Inflammatory macrophage (primary cell): ENCODE measurements at places on chromosomes 16 and 17.

GRCh38 chr17:62802561-62803205 lies 5.4 kb downstream of the MARCHF10 start:
- DNase-seq = no peak

GRCh38 chr17:6583411-6583810 lies 27.1 kb upstream of the PITPNM3 start:
- no peak for DNase-seq

DNA sequence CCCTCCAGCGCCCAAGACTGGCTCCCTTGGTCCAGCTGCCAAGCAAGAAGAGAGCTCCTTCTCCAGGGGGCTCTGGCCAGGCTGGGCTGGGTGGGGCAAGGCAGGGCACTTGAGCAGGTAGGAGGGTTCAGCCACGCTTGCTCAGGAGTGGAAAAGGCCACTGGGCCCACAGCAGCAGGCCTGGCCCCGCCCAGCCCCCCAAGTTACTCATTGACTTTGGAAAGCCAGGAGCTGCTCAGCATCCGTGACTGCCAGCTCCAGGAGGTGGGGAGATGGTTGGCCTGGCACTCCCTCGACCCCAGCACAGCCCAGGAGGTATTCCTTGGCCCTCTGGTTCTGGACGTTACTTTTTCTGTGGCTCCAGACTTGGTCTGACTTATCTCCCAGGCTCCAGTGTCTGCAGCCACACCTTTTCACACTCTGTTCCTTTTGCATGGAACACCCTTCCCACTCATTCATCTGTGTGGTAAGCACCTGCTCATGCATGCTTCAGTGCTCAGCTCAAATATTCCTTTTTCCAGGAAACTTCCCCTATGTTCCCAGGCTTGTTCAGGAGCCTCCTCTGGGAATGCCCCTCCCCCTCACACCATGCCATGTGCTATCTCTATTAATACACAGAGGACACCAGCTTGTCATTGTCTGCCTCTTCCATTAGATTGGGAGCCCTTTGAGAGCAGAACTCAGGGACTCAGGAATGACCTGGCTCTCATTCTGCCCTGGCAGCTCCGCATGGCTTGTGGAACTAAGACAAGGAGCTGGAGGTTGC lies at the start of gene CDH16:
TSS of gene CDH16 (minus strand) at position 83 of the 766 bp plus-strand sequence. CDS start 820 bp downstream, outside the sequence.
- no peak for DNase-seq

DNA sequence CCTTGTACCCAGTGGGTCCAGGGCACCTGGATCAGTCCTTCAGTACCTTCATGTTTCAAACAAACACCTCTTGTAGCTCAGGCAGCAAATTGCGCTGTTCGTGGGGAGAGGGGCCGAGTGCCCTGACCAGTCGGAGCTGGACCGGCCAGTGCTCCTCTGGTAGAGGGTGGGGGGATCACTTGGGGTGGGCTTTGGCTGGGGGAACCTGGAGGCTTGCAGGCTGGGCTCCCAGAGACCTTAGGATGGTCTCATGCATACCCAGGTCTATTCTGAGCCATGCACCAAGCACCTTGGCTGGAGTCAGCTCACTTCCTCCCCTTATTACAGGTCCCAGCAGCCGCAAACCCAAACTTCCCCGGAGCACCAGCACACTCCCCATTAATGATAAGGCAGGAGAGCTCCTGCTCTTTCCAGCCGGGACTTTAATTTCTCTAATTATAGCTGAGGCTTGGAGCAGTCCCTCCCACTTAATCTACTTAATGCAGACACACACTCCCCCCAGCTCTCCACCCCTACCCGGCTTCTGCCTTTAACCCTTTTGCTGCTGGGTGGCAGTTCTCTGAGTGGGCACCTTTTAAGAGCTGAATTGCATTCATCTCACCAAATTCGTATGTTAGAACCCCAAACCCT lies 26.3 kb upstream of the MGAT5B start:
- DNase-seq = no peak

GRCh38 chr16:23771027-23771426 lies 16.2 kb downstream of the CHP2 start:
- no peak for DNase-seq

- DNase-seq = no peak
These were observed 68.0 kb upstream of the TOB1 start for GRCh38 chr17:50934161-50934560.

- DNase-seq = no peak
These were observed 54.4 kb upstream of the NETO2 start for GRCh38 chr16:47198180-47198575.

DNA sequence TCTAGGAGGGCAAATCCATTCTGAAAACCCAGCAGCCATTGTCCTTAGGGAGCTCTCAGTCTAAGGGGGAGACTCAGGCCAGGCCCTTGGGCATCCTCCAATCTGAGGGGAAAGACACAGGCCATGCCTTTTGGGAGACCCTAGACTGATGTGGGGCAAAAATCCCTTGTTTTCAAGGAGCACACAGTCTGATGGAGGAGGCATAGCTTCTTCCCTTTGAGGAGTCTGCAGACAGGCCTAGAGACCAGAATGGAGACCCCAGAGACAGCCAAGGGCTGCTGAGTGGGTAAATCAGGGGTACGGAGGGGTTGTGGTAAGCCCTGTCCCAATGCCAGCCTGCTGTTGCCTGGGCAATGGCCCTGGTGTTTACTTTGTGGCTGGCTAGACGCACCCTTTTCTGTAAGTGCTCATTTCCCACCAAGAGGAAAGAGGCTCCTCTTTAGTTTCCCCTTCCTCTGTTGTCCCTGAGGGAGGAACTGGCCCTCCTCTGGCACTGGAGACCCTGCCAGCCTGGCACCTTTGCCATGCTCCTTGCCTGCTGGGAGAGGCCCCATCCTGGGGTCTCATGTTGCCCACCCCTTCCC lies 19.3 kb downstream of the ARHGAP23 start:
- DNase-seq = no peak

DNA sequence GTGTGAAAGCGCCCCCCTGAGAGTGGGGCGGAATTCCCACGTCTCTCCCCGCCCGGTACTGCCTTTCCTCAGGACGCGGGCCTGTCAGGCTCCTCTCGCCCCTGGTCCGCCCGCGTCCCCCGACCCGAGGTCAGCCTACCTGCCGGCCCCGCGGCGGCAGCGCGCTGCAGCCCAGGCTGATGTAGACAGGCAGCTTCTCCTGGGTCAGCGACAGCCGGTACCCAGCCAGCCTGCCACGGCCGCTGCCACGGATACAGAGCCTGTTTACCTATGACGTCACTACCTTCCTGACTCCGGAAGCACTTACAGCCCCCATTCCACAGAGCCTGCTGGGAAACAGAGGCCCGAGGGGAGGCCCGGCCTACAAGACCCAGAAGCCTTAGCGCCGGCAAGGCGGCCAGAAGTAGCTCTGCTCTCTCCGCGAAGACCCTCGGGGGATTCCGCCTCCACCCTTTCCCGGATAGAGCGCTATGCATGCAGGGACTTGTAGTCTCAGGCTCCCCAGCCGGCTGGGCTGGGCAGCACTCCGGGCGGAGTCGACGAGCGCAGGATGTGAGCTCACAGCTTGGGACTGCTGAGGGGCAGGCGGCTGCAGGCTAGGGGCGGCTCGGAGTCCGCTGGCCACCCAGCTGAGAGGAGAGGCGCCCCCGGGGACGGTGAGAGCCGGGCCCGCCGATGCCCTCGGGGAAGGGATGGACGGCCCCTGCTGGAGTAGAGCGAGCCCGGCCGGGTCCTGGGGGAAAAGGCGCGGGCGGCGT lies at the start of the genes IFT20 and TNFAIP1:
TSS of gene IFT20 (minus strand) at position 272 of the 758 bp plus-strand sequence. CDS start 3,487 bp downstream, outside the sequence.
TSS of gene TNFAIP1 (plus strand) at position 561 of the 758 bp plus-strand sequence. CDS start 3,761 bp downstream, outside the sequence.
- peak; percentile 100 for DNase-seq

DNA sequence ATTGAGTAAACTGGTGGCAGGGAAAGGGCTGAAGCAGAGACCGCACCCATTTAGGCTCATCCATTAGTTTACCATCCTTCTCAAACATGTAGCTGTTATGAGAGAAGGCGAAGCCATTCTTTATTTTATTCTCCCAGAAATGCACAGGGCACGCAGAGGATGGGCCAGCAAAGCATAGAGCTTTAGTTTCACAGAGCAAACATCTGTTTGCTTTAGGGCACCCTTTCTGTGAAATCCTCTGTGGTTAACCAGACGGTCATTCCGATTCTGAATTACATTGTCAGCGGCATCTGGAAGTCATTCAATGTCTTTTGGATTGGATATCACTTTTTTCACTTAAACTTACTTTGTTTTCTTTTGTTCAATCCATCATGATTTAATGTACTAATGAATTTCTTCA lies 96.0 kb downstream of the TOX3 start:
- no peak for DNase-seq

- peak; percentile 69 for DNase-seq
These were observed 64.1 kb downstream of the TIMM22 start for GRCh38 chr17:1060991-1061390.

DNA sequence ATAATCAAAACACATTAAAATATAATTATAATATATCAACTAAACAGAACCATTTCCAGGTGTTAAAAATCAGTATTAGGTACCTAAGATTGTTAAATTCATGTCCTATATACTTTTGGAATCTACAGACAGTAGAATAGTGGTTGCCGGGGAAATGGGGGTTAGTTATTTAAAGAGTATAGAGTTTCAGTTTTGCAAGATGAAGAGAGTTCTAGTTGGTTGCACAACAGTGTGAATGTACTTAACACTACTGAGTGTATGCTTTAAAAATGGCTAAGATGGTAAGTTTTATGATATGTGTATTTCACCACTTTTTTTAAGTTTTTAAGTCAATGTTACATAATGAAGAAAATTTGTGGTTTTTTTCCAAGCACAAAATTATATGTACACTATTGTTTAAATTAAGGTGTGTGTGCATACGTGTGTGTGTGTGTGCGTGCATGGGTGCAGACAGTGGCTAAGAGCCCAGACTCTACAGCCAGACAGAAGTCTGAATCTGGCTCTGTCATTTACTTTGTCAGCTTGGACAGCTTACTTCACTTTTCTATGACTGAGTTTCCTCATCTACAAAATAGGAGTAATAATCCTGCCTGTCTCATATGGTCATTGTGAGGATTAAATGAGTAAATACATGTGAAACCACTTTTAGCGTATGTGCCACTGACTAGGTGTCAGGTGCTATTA lies 25.3 kb upstream of the PHAF1 start:
- peak; percentile 22 for DNase-seq

GRCh38 chr17:75652934-75653549 lies 13.9 kb downstream of the RECQL5 start:
- no peak for DNase-seq

- no peak for DNase-seq
These were observed 18.5 kb downstream of the LMF1 start for GRCh38 chr16:952321-952720.

GRCh38 chr17:78332991-78333390 lies 26.9 kb downstream of the SOCS3 start:
- no peak for DNase-seq

- no peak for DNase-seq
These were observed at the start of gene LHX1 for GRCh38 chr17:36937001-36937958. Gene LHX1 (plus strand): TSS chr17:36937475. CDS start chr17:36938198, 723 bp downstream.

GRCh38 chr17:5971969-5972368 lies 98.2 kb upstream of the WSCD1 start:
- no peak for DNase-seq

GRCh38 chr16:11163761-11164261 lies 92.2 kb downstream of the SOCS1 start:
- no peak for DNase-seq

DNA sequence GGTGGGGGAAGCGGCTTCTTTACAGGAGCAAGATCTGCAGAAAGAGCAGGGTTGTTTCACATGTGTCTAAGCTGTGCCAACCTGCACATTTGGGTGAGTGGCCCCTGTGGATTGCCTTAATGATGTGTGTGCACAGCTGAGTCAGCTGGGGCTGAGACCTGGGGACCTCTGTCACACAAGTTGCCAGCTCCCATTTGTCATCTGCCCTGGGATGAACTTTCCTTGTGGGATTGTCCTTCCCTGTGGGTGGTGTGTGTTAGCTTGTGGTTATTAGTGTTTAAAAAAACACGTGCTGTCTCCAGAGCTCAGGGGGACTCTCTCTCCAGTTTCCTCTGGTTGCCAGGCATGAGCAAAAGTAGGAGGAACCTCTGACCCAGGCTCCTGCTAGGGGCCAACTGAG lies 400.5 kb upstream of the CCL2 start:
- no peak for DNase-seq

DNA sequence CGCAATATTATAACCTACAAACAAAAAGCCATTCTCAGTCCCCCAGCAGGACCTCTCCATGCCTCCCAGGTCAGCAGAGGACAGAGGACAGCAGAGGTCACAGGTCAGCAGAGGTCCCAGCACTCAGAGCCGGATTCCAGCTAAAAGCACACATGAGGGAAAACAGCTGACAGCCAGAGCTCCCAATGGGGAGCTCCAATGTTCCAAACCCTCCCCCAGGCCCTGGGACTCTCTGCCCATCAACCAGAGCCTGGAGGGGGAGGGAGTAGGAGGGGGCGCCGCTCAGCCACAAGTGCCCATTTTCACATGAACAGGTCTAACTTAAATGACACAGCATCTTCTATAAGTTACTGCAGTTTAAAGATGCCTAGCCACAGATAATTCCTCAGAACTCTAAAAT lies 77.5 kb downstream of the ANKRD11 start:
- no peak for DNase-seq

GRCh38 chr16:56777001-56777400 lies 47.1 kb downstream of the NUP93 start:
- DNase-seq = peak; percentile 11

- DNase-seq = no peak
These were observed 128.7 kb downstream of the C16orf78 start for GRCh38 chr16:49502136-49502881.

GRCh38 chr16:78879011-78879410 lies 721.5 kb downstream of the MAF start:
- DNase-seq = peak; percentile 40

GRCh38 chr17:58757162-58757613 lies 1.5 kb downstream of the PPM1E start:
- no peak for DNase-seq

GRCh38 chr16:12337871-12338655 lies 361.5 kb downstream of the SNX29 start:
- DNase-seq = no peak

GRCh38 chr17:17749921-17750320 lies 68.7 kb downstream of the RAI1 start:
- peak; percentile 46 for DNase-seq

DNA sequence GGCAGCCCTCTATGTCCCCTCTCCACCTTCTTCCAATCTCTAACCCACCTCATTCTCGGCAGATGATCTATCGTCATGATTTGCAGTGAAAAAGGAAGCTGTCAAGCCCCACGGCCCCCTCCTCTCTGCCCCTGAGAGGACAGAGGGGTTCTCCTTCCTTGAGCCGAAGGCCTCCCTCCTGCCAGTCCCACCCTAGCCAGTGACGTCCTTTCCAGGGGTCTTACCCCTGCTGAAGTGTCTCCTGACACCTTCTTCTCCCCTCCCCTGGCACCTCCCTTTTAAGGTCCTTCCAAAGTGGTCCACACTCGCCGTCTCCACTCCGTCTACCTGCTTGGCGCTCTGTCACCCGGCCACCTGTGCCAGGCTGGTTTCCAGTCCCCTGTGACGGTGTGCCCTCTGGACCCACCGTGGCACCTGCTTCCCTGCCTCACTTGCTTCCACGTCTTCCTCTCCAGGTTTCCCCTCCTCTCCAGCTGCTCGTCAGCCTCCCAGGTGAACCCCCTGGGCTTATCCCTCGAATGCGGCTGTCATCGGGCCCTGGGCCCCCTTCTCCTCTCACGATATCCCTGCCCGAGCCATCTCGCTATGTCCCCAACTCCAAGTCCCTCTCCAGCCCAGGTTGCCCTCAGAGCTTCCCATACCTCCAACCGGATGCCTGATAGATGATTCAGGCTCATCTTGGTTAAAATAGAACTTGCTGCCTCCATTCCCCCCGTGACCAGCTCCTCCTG lies 5.7 kb downstream of the CCDC102A start:
- peak; percentile 44 for DNase-seq

GRCh38 chr16:84489131-84489530 lies 15.3 kb downstream of the MEAK7 start:
- no peak for DNase-seq
